Activated T-cell treated with anti-CD3 and anti-CD28 coated beads for 24 hours (primary cell): ENCODE measurements at places on chromosomes 13 and 19.

DNA sequence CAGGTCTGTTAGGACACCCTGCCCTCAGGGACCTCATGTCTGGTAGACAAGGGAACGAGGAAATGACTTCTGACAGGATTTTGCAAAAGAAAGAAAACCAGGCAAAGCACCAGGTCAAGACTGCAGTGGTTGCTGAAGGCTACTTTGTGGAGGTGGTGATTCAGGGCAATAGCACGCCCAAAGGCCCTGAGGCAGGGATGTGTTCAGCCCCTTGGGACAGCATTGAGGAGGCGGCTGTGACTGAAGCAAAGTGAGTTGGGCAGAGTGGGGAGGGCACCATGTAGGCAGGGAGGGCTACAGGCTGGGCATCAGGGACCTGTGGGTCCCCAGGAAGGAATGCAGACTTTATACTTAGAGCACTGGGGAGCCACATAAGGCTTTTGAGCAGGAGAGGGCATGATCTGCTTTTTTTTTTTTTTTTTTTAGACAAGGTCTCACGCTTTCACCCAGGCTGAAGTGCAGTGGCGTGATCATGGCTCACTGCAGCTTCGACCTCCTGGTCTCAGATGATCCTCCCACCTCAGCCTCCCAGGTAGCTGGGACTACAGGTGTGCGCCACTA, 10.8 kb upstream of the HOMER3 start:
- no peak for DNase-seq

- no peak for DNase-seq
These were observed 223.7 kb upstream of the TSHZ3 start for GRCh38 chr19:31572976-31573298.

DNA sequence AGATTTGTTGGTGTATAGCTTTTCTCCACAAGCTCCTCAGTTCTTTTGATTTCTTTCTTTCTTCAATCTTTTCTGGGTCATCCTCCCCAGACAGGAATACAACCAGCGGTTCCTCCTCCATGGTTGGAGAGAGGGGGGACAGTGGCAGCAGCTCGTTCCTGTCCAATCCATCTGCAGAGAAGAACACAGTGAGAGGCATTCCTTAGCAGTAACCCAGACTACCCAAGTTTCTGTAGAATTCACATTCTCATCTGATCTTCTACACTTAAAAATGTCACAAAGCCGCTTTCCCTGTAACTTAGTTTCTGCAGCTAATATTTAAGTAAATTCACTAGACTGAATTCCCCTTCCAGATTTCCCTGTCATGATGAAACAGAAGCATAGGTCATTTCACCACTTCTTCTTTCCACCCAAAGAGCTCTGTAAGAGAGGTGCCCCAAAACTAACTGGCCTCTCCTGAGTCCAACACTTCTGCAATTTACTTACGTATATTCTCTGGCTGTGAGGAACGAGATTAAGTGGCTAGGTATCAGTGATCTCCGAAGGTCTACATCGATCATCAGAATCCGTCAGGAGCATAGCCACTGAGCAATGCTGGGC, 171.9 kb downstream of the TBC1D4 start:
- no peak for DNase-seq

DNA sequence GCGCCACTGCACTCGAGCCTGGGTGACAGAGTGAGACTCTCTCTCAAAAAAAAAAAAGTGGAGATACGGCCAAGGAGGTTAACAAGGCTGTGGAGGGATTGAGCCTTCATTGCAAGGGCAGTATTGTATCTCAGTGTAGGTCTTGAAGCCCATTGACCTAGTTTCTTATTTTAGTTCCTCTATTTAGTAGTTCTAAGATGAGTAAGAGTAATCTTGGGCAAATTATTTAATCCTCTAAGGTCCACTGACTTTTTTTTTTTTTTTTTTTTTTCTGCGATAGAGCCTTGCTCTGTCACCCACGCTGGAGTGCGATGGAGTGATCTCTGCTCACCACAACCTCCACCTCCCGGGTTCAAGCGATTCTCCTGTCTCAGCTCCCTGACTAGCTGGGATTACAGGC, 14.3 kb upstream of the ILF3 start:
- no peak for DNase-seq

DNA sequence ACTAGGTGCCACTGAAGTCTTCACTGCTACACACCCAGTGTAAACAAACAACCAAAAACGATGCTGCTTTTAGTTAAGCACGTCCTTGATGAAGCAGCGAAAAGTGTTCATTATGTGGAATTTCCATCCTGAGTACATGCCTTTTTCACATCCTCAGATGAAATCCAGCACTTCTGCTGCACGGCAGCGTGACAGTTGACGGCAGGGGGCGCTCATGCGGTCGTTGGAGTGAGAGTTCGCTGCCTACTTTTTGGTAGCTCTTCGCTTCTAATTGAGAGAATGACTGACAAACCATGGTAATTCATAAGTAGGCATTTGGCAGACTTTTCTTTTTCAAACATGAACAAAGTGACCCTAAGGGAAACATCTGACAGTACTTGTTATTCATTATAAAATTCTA, 1124.9 kb downstream of the EFNB2 start:
- no peak for DNase-seq

DNA sequence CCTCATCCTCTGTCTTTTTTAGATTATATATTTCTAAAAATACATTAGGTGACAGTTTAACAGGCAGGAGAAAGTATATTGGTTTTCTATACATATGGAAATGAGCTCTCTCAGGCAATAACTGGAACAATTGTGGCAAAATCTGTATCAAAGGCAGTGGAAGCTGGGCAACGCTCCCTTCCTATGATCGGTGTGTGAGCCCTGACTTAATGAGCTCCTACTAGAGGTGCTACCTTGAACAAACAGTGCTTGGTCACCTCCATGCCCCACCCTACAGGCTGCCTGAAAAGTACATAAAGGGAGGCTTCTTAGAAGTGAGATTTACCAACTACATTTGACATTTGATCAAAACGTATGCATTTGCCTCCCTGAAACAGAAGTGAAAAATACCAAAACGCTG, 185.3 kb downstream of the EFNB2 start:
- no peak for DNase-seq

DNA sequence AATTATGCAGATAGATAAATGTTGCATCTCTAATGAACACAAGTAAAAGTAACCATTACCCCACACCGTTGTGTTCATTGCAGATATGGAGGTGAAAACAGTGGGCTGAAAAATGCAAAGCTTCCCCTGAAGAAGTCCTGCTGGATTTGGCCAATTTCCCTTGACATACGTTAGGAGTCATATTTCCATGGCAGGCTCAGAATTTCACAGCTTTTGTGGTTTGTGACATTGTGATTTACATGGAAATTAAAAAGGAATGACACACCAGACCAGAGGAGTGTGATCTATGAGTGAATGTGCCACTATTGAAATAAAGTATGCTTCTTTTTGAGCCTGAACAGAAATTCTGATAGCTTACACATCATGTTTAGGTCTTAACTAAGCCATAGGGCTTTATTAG, 221.1 kb upstream of the TMTC4 start:
- no peak for DNase-seq

- peak; percentile 41 for DNase-seq
These were observed at the start of gene TSC22D1 for GRCh38 chr13:44575741-44576350. Gene TSC22D1, minus strand, starts transcription at chr13:44576330. Its CDS starts 256 bp downstream, at chr13:44576074.

DNA sequence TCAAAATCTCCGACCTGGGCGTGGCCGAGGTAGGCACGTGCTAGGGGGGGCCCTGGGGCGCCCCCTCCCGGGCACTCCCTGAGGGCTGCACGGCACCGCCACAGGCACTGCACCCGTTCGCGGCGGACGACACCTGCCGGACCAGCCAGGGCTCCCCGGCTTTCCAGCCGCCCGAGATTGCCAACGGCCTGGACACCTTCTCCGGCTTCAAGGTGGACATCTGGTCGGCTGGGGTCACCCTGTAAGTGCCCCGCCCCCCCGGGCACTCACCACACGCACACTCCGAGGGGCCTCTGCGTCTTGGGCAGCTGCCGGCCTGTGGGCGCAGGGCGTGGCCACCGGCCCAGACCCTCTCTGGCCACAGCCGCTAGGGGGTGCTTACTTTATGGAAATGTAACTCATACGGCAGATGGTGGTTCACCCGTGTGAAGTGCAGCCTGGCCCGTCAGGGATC, 14.9 kb downstream of the STK11 start:
- DNase-seq: no peak

- DNase-seq: no peak
These were observed 11.1 kb upstream of the NFIX start for GRCh38 chr19:12984143-12984627.

DNA sequence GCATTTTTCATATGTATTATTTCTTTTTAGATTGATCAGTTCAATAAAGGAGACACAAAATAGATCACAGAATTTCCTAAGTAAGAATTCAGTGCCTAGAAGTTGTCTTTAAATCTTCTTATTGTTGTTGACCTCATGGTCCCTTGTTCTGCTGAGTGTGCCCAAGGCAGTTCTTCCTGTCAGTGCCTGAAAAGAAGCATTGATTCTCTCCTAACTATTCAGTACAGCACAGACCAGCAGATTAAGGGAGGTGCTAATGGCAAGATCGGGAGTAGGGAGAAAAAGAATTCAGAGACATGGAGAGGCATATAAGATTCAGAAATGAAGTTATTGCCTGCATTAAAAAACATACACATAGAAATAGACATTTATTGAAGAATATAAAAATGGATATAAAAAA, 180.5 kb upstream of the PCDH9 start:
- DNase-seq: no peak

- no peak for DNase-seq
These were observed 15.4 kb downstream of the AP1M1 start for GRCh38 chr19:16213076-16213475.

- no peak for DNase-seq
These were observed 130.0 kb downstream of the CYSLTR2 start for GRCh38 chr13:48783695-48784230.
